Activated CD8-positive, alpha-beta memory T cell treated with anti-CD3 and anti-CD28 coated beads, Interleukin-2, amount 50 U/mL, for 4 hours (primary cell): ENCODE measurements at places on chromosomes 6 and 20.

- peak; percentile 71 for DNase-seq
Observed at GRCh38 chr6:137823826-137824555, 43.1 kb upstream of the TNFAIP3 start.

DNA sequence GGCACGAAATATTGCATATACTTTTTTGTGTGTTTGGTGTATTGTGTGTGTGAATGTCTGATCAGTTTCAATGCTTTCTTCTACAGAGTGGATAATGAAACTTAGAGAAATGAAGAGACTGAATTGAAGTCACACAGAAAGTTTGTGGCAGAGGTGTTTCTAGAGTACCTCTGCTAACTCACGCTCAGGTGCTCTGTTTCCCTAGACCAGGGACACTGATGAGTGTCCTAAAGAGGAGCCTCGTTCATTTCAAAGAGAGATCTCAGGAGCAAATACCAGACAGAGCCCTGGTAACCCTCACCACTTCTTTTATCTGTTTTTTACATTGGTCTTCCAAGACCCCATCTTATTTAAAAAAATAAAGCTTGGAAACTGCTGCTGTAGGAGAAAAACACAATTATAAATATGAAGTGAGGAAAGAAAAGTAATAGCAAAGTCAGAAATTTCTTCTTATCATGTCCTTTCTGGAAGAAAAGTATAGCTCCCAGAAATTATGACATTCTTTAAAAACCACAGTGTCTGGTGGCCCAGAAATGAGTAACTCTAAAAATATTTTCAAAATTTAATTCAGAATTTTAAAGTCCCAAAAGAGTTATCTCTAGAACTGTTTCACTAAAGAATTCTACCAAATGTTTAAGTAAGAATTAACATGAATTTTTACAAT, 720.6 kb downstream of the RFPL4B start:
- no peak for DNase-seq

- DNase-seq = no peak
Observed at GRCh38 chr6:7060769-7061516, 46.8 kb upstream of the RREB1 start.

- no peak for DNase-seq
Observed at GRCh38 chr6:155883334-155883731, 427.7 kb upstream of the NOX3 start.

DNA sequence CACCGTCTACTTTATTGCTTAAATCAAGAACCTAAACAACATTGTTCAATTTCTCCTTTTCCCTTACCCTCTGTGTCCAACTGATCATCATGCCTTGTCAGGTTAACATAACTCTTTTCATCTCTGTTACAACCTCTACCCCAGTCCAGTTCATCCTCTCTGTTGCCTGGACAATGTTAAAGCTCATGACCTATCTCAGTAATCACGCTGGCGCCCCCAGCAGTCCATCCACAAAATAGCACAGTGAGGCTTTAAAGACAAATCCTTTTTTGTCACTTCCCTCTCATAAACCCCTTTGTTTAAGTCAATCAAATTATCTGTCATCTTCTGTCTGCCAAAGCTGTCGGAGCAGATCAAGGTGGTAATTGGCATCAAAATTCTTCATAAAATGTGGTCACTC, 140.1 kb downstream of the QKI start:
- DNase-seq = peak; percentile 54

- no peak for DNase-seq
Observed at GRCh38 chr6:18186540-18187250, 31.5 kb downstream of the KDM1B start.

DNA sequence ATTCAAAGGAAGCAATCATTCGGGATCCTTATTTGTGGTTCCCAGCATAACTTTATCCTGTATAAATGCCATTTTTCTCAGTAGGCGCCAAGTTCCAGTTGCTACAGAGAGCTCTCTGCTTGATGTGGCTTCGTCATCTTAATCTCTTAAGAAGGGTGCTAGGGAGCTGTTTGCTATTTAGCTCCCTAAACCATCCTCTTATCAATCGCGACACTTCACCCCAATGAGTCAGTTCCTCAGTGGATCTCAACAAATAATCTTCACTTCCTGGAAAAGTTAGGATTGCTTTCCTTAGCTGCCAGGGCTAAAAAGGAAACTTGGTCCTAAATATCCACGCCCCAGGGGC, 1.3 kb upstream of the NKAIN2 start:
- no peak for DNase-seq

DNA sequence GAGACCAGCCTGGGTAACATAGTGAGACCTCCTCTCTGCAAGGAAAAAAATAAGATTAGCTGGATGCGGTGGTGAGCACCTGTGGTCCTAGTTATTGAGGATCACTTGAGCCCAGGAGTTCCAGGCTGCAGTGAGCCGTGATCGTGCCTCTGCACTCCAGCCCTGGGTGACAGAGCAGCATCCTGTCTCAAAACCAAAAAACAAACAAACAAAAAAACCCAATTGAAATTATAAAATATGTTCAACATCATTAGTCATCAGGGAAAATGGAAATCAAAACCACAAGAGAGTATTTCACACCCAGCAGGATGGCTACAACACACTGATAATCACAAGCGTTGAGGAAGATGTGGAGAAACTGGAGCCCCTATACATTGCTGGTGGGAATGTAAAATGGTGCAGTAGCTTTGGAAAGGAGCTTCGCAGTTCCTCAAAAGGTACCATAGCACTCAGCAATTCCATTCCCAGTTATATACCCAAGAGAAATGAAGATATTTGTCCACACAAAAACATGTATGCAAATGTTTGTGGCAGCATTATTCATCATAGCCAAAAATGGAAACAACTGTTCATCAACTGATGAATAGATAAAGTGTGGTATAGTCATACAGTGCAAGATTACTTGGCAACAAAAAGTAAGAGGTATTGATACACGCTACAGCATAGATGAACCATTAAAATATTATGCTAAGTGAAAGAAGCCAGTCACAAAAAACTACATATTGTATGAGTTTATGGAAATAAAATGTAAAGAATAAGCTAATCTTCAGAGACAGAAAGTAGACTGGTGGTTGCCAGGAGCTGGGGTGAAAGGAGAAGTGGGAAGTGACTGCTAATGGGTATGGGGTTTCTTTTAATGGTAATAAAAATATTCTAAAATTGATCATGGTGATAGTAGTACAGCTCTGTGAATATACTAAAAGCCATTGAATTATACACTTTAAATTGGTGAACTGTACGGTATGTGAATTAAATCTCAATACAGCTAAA, 38.7 kb upstream of the RIPOR2 start:
- peak; percentile 39 for DNase-seq

GRCh38 chr6:111150577-111150976, 63.3 kb downstream of the SLC16A10 start:
- no peak for DNase-seq

- no peak for DNase-seq
Observed at GRCh38 chr20:24783631-24784492, 165.2 kb upstream of the CST7 start.

DNA sequence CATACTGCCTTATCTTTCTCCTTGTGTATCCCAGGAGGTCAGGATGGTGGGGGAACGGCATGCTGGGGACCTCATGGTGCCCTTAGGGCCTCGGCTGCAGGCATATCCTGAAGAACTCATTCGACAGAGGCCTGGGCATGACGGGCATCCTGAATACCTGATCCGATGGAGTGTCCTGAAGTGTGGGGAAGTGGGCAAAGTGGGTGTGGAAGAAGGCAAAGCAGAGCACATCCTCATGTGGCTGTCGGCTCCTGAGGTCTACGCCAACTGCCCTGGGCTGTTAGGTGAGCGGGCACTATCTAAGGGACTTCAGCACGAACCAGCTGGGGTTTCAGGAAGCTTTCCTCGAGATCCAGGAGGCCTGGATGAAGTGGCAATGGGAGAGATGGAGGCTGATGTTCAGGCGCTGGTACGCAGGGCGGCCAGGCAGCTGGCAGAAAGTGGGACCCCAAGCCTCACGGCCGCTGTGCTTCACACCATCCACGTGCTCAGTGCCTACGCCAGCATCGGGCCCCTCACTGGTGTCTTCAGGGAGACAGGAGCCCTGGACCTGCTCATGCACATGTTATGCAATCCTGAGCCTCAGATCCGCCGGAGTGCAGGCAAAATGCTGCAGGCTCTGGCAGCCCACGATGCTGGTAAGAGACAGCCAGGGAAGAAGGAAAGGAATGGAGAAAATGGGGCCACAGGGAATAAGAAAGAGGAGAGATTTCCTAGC, 2.4 kb downstream of the CUL9 start:
- DNase-seq = no peak

GRCh38 chr6:88349511-88349910, 183.4 kb upstream of the CNR1 start:
- DNase-seq = no peak

DNA sequence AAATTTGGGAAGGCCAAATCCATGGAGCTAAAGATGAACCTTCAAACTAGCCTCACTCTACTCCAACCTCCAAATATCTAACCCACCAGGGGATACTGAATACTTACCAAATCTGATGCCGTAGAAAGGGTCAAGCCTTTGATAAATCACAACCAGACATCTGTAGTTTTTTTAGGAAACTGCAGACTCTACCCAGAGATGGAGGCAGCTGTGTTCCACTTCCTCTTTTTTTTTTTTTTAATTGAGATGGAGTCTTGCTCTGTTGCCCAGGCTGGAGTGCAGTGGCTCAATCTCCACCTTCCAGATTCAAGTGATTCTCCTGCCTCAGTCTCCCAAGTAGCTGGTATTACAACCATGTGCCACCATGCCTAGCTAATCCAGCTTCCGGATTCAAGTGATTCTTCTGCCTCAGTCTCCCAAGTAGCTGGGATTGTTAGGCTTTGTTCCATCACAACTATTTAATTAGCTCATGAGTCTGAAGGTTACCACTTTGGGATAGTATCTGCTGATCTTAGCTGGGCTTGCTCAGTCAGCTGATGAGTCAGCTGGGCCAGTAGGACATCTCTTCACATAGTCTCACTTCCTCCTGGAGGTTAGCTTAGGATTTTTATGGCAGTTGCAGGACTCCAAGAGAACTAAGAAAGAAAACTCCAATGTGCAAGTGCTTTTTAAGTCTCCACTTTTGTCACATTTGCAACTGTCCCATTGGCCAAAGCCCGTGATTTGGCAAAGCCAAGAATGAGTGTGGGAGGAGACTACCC, 13.3 kb downstream of the FRK start:
- DNase-seq = no peak

GRCh38 chr20:45850238-45850637, 7.0 kb downstream of the ACOT8 start:
- DNase-seq = no peak

DNA sequence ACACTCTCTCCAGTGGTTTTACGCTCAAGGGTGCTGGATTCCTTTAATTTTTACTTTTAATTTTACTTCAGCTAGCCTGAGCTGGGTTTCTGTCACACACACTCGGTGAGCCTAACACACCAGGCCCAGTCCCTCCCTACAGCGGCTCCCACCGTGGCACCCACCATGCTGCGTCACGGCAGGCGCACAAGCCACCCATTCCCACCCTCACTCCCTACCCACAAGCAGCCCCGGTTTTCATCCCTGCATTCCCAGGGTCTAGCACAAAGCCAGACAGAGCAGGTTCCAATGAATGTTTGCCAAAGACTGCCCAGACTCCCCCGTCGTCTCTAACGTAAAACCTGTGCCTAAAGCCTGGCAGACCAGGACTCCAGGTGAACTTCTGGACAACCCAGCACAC, 50.3 kb downstream of the MYH7B start:
- no peak for DNase-seq

DNA sequence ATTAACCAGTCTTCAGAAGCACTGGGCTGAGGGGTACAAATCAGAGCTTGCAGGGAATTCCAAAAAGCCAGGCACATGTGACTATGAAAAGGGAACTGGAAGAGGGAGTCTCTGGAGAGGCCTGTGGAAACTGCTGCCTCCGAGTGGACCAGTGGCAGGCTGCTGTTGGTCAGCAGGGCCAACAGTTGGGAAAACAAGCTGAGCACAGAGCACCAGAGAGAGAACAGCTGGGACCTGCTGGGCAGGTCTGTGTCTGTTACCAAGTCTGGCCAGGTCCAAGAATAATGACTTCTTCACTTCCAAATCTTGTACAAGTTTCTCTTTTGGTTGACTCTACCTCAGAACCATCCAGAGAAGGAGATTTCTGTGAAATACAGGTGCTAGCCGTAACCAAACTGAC, 81.4 kb downstream of the LIN28B start:
- DNase-seq = no peak

- DNase-seq = no peak
Observed at GRCh38 chr6:107629548-107630129, 139.7 kb downstream of the SOBP start.

DNA sequence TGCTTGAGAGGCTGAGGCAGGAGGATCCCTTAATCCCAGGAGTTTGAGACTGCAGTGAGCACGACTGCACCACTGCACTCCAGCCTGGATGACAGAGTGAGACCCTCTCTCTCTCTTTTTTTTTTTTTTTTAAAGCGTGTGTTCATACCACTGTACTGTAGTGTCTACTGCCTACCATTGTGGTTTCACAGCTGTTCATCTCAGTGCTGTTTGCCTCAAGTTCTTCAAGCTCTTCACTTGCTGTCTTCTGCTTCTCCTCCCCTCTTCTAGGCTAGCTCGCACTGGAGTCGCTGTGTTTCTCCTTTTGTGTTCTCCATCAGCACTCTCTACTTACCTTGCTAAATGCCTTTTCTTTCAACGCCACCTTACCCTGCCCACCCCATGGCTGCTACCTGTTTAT, 7.4 kb downstream of the FOXO3 start:
- DNase-seq = no peak

DNA sequence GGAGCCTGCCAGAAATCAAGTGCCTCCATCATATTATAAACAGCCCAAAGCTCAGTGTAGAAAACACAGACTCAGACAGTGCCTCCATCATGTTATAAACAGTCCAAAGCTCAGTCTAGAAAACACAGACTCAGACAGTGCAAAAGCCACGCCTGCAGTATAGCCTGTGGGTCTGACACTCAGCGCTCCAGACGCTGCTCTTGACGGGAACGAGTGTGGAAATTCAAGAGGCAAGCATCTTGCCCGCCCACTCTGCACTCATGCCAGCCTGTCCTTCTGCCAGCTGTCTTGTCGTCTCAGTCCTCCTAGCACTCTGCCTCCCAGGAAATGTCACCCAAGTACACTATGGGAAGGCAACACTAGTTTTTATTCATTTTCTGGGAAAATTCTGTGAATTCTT, 274.2 kb upstream of the CDH4 start:
- no peak for DNase-seq

DNA sequence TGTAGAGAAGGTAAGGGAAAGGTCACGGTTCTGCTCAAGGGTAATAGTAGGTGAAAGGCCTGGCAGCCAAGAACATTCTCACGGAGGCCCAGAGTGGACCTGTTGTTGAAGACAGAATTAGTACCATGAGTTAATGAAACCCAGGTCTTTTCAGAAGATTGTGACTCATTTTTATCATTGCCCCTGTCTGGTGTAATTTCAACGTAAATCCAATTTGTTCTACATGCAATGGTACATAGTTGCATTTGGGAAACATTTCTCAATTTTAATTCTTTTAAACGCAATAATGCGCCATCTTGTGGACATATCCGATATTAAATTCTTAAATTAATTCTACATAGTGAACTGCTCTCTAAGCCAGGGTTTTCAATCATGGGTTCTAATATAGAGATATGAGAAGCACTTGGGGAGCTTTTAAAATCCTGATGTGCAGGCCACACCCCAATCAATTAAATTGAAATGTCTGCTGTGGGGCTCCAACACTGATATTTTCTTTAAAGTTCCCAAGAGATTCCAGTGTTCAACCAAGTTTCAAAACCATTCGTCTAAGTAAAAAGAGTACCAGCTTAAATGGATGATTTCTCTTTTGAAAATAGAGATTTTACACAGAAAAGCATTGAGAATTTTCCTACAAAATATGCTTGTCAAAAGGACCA, 257.4 kb downstream of the PLCB1 start:
- no peak for DNase-seq
